ENCODE measurements at places on chromosomes 4 and X. TPM values are rescaled to one million over a fixed set of nuclear protein-coding genes. Genes with fewer than 3 reads are reported as not detected.

RAB40A gene
- total RNA-seq: 0.18 TPM

CCDC110 gene
- 0.40 TPM for total RNA-seq

FAM47A gene
- not detected for total RNA-seq

LRPAP1 gene
- total RNA-seq: 50.8 TPM

FAM9B gene
- total RNA-seq: not detected

ATP11C gene
- total RNA-seq: 15.0 TPM

NEUROG2 gene
- total RNA-seq: not detected

AADAT gene
- not detected for total RNA-seq

SLC49A3 gene
- total RNA-seq: 0.39 TPM

JAKMIP1 gene
- total RNA-seq: 3.1 TPM

ERVMER34-1 gene
- total RNA-seq: 0.67 TPM

ADGRL3 gene
- total RNA-seq: not detected

Measured in activated CD4-positive, alpha-beta T cell treated with anti-CD3 and anti-CD28 coated beads for 36 hours (primary cell).